ENCODE measurements at places on chromosomes 12 and 14.

GRCh38 chr14:85535991-85536832 lies 6.3 kb downstream of the FLRT2 start:
- no peak for DNase-seq

GRCh38 chr12:121108492-121108891 lies 24.2 kb upstream of the P2RX7 start:
- DNase-seq = no peak

GRCh38 chr12:27709932-27710591 lies 570 bp upstream of the MRPS35 start:
- no peak for DNase-seq

- DNase-seq = no peak
Measured at GRCh38 chr12:50728417-50728816, 35.5 kb upstream of the ATF1 start.

- no peak for DNase-seq
Measured at GRCh38 chr12:106282457-106283097, 20.0 kb upstream of the TCP11L2 start.

DNA sequence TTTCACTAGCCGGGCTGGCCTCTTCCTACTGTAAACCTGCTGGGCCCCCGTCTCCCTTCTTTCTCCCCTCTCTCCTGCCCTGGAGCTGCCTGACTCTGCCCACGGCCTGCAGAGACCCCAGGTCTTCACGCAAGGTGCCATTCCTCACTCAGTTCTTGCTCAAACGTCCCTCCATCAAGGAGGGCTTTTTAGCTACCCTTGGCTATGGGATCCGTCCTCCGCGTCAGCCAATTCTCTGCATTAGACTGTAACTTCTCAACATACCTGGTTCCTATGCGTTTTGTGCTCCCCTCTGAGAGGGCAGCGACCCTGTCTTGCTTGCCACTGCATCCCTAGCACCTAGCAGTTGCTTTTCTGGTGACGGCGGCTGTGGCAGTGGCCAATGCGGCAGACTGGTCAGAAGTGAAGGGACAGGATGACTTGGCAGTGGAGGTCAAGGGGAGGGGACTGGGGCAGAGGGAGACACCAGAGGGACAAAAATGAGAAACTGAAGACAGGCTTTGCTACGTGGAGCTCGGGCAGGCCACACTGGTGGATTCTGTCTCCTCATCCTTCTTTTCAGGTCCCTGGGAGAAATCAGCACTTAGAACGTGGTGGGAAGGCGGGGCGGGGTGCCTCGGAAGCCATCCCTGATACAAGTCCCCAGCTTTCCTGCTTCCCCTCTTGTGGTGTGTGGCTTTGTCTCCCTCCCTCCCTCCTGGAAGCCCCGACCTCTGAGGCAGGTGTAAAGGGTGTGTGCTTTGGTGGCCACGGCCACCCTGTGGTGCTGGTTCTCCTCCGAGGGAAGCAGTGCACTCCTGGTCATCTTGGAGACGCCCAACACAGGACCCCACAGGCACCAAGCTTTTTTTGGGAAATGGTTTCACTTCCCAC lies 1.8 kb downstream of the B3GNT4 start:
- no peak for DNase-seq

DNA sequence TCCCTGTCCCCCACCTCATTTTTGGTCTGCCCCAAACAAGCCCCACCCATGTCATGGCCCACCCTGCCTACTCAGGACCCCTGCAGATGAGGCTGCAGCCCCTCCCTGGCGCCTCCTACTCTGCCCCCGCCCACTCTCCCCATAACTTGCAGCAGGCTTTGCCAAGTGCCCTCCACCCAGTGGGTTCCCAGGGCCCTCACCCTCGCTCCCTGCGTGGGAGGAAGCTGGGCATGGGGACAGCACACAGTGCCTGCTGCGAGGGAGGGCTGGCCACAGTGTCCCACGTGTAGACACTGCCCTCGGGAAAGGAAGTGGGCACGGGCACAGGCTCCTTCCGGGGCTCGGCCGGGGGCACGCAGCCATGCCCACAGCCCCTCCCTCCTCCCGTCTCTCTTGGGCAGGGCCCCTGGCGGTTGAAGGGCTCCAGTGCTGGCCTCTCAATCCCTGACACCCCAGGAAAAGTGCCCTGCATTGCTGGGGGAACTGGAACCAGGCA lies 9.4 kb downstream of the AKT1 start:
- no peak for DNase-seq

- DNase-seq = no peak
Measured at GRCh38 chr12:115201966-115202365, 518.0 kb upstream of the TBX3 start.
